ENCODE measurements at places on chromosomes 6 and 20.

DNA sequence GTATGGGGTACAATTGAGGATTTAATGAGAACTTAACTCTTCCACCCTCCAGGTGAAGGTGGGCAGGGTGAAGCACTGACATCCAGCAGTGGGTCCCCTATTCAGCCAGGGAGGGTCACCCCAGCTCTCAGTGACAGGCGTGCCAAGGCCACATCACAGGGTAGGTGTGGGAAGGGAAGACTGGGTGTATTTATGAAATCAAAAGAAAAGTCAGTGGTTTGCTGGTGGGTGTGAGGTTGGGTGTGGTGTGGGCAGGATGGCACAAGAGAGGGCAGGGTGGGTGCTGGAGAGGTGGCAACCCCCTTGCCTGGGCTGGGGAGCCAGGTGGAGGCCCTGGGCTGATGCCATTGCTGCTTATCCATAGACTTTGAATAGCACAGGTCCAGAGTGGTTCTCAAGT is 16.6 kb downstream of the SYNDIG1 start:
- no peak for DNase-seq

- no peak for DNase-seq
Measured at GRCh38 chr6:101912311-101912710, 518.8 kb downstream of the GRIK2 start.

DNA sequence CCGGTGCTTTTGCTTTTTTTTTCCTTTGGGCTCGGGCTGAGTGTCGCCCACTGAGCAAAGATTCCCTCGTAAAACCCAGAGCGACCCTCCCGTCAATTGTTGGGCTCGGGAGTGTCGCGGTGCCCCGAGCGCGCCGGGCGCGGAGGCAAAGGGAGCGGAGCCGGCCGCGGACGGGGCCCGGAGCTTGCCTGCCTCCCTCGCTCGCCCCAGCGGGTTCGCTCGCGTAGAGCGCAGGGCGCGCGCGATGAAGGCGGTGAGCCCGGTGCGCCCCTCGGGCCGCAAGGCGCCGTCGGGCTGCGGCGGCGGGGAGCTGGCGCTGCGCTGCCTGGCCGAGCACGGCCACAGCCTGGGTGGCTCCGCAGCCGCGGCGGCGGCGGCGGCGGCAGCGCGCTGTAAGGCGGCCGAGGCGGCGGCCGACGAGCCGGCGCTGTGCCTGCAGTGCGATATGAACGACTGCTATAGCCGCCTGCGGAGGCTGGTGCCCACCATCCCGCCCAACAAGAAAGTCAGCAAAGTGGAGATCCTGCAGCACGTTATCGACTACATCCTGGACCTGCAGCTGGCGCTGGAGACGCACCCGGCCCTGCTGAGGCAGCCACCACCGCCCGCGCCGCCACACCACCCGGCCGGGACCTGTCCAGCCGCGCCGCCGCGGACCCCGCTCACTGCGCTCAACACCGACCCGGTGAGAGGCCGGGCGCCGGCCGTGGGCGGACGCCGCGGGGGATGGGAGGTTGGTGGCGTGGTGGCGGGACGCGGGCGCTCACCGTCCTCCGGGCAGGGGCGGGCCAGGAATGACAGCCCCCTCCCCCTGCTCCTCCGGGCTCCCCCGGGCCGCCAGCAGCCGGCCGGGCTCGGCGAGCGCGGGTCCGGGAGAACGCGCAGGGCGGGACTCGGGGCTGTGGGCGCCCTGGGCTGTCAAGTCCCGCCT is 606 bp downstream of the ID4 start:
- DNase-seq, result no peak

DNA sequence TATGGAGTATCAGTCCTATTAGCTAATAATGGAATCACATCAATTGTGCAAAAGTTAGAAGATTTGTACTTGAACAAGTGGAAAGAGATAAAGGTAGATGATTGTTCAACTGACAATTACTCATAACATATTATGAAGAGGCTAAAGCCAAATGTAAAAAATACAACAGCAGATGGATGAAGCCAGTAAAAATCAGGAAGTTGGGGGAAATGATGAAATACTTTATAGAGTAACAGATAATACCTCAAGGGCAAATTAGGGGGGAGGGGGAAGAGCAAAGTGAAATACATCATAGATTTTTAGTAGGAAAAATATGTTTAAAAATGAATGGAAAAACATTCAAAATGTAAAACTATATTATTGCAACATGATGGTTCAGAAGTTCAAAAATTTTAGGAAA is 114.0 kb downstream of the PDSS2 start:
- no peak for DNase-seq

GRCh38 chr6:150144294-150144868 is 1.5 kb downstream of the PPP1R14C start:
- no peak for DNase-seq

GRCh38 chr6:139939189-139939979 is 564.9 kb upstream of the CITED2 start:
- DNase-seq, result no peak

- DNase-seq, result no peak
Measured at GRCh38 chr6:28865401-28866204, 58.2 kb downstream of the TRIM27 start.

- DNase-seq, result no peak
Measured at GRCh38 chr6:21589352-21590345, 3.9 kb upstream of the SOX4 start.

DNA sequence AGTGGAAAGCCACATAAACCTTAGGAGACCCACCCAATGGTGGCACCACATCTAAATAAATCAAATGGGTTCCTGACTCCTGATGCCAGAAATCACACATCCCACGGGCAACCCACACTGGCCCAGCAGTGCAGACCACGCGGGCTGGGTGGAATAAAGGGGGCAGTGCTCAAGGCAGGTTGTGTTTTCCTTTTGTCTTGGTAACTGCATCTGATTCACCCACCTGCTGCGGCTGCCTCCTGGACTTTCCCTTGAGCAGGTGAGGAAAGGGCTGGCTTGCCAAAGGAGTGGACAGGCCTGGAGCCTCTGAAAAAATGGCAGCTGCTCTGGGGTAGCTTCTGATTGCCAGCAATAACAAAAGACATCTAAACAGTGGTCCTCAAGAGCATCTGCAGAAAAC is 119.5 kb upstream of the KCNK16 start:
- no peak for DNase-seq

GRCh38 chr20:47227576-47227975 is 128.9 kb downstream of the ZMYND8 start:
- DNase-seq, result no peak

DNA sequence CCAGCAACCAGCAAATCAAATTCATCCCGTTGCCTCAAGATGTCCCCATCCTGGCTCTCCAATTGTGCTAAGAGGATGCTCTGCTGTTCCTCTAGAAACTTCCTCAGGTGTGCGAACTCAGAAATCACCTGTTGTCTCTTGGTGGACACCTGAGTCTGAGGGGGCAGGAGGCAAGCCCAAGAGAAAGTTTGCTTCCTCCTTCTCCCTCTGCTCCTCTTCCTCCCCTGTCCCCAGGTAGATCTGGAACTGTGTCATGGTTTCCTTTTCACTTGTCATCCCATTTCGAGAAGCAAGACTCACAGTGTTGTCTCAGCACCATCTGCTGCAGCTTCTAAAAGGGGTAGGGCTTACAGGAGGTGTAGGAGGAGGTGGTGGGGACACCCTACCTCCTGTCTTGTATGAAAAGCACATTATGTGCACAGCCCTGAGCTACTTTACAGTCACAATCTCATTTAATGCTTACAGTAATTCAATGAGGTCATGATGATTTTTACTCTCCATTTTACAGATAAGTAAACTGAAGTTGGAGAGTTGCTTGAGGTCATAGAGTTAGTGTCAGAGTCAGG is 2.5 kb downstream of the TRIM10 start:
- DNase-seq, result no peak

GRCh38 chr6:39527792-39528564 is 197.2 kb downstream of the KIF6 start:
- DNase-seq, result no peak

DNA sequence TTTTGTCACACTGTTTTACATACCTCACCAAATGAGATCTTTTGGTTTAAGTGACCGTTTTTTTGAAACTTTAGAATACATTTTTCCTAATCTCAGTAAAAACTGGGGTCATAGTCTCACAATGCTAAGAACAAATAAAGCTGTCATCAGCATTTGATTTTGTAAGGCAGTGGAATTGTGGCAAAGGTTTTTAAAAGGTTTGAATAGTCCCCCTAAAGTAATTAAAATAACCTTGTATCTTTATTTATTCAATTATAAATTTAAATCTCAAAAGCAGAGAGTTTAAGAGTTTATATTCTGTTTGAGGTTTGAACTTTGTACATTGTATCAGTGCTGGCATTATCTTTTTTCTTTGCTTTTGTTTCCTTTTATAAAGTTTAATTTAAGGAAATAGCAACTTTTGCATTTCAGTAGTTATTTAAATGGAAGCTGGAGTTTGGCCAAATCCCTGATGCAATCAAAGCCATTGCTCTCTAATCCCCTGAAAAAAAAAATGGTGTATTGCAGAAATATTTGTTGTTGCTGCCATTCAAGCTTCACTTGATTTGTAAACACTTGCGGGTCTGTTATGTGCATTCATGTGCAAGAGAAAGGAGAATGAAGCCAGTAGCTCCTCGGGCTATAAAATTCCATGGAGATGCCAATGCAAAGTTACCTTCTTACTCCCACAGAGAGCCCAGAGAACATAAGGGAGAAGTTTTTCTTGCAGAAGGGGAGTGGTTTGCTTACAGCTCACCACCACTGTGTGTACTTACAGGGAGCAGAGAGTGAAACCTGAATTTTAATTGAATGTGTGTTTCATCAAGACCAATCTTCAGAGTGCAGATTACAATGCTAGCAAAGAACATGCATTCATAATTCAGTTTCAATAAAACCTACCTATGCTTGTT is 391.8 kb downstream of the ARHGAP18 start:
- DNase-seq, result no peak

DNA sequence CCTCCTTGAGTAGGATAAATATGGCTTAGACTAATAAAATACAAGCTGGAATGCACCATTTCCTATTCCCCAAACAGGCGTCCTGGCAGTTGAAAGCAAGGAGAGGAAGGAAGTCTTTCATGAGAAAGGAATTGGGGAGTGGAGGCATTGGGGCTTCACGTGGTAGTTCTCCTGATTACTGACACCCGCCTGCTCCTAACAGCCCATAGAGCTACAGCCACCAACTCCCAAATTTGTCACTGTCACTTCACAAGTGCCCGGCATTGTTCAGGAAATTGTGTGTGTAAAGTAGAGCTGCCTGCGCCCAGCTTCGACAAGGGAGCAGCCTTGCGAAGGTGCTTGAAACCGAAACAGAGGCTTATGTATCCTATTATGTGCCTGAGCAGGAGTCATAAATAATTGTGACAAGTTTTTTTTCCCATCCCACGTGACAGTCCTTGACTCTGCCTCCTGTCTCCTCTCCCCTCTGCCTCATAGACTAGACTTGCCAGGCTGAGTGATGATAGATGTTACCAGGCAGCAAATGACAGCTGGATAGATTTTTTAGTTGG is 301.7 kb upstream of the ZFP64 start:
- no peak for DNase-seq

DNA sequence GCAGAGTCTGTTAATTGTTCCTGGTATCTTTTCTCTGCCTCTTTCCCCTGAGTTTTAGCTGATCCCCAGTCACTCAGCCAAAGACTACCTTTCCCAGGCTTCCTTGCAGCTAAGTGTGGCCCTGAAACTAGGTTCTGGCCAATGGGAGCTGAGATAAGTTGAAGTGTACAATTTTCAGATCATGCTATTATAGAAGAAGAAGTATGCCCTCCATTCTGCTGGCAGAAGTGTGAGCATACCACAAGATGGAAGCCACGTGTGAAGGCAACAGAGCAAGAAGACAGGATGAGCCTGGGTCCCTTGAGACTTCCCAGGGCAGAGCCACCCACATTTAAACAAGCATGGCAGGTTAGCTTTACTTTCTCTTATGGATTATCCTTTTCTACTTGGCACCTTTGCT is 273.2 kb downstream of the HIVEP2 start:
- no peak for DNase-seq

GRCh38 chr6:88455317-88455716 is 289.2 kb upstream of the CNR1 start:
- no peak for DNase-seq

GRCh38 chr6:11432713-11433450 is 104.7 kb upstream of the TMEM170B start:
- no peak for DNase-seq

GRCh38 chr20:47127999-47128398 is 228.5 kb downstream of the ZMYND8 start:
- no peak for DNase-seq

DNA sequence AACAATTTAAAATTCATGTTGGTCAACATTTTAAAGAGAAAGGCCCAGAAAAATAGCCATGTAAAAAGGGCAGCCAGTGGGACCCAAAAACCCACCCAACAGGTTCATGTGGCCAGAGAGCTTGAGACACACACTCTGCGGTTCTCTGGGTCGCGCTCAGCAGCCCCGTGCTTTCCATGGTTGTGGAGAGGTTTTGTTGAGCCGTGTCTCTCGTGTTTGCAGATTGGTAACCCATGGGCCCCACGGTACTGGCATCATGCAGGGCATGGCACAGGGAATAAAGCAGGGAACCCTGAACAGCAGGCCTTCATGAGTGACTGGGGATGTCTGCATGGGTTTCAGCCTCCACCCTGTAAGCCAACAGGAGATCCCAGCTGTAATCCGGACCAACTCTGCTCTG is 127.7 kb upstream of the CST7 start:
- no peak for DNase-seq

DNA sequence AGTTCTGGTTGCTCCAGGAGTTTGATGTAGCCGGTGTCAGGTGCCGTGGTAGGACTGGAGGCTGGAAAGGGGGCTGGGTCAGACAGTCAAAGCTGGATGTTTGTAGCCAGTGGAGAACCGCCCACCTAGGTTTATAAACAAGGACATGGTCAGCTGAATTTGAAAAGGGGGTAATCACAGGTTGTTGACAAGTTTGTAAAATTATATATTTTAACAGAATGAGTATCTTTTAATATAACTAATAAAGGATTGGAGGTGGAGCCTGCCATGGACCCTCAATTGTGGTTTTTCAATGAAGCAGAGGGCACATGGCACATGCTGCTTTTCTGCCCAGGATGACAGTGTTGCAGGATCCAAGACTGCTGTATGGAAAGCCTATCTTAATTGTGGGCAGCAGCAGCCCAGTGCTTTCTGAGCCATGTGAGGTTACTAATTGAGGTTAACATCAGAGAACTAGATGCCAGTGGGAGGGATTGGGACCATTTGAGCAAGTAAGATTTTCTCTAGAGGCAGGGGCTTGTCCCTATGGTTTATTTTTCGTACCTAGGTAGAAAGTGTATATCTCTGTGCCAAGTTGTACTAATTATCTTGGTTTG is 9.7 kb downstream of the HECA start:
- no peak for DNase-seq

- DNase-seq, result no peak
Measured at GRCh38 chr6:13441778-13442177, 45.6 kb downstream of the GFOD1 start.

- no peak for DNase-seq
Measured at GRCh38 chr20:10927936-10928840, 254.4 kb upstream of the JAG1 start.

DNA sequence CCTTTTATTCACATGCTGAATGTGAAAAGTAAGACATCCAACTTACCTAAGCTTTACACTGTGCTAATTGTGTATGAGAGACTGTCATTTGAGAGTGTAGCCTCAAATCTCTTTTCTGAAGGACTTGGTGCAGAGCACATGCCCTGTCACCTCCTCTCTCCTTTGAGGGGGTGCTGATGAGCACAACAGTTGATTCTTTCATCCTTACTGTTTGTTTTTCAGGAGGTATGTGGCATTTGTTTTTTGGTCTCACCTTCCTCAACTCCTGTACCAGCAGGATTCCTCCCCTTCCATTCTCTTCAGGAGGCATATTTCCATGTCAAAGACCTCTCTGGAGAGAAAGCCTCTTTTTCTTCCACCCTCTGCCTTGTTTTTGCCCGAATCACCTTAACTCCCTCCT is 252.6 kb upstream of the CITED2 start:
- no peak for DNase-seq

All from cortex of kidney (tissue), 1 donor.